ENCODE measurements at places on chromosomes 2 and 18. TPM values are rescaled to one million over a fixed set of nuclear protein-coding genes. Genes with fewer than 3 reads are reported as not detected.

Gene SERPINB2
- 0.27 TPM for total RNA-seq

Gene PLCD4
- total RNA-seq = 41.8 TPM

DNA sequence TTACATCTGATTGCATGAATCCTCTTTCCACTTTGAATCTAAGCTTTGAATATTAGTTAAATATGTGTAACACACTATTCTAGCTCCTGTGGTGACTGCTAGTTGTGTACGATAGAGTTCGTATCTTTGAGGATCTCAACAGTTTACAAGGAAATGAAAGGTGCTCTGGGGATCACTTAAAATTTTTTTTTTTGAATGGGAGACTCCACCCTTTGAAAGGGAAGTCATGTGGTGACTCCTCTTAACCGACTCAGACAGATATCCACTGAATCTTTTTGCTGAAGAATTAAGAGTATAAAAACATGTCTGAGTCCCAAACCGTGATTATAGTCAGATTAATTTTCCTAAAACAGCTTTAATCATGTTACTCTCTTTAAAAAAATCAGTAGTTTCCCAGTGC lies 4.0 kb downstream of the CLIP4 start:
- DNase-seq = no peak
- no peak overlapping the region for H3K4me3 ChIP-seq
- no peaks in the 10 kb centered on the region for H3K36me3 ChIP-seq
- H3K4me1 ChIP-seq = peaks cover 11% of the 10 kb centered on the region
- peaks cover 9% of the 10 kb centered on the region for H3K27me3 ChIP-seq
- H3K27ac ChIP-seq = no peak overlapping the region

- H3K4me1 ChIP-seq = peaks cover 7% of the 10 kb centered on the region
- no peaks in the 10 kb centered on the region for H3K27me3 ChIP-seq
- H3K4me3 ChIP-seq = no peak overlapping the region
- no peaks in the 10 kb centered on the region for H3K36me3 ChIP-seq
These were observed 3.9 kb upstream of the DSEL start for GRCh38 chr18:67520351-67520921.

- no peaks in the 10 kb centered on the region for H3K36me3 ChIP-seq
- DNase-seq = no peak
- H3K27ac ChIP-seq = no peak overlapping the region
- H3K4me1 ChIP-seq = no peaks in the 10 kb centered on the region
- no peak overlapping the region for H3K4me3 ChIP-seq
- H3K27me3 ChIP-seq = no peaks in the 10 kb centered on the region
These were observed 87.9 kb downstream of the ZNF804A start for GRCh38 chr2:184685999-184686841.

DNA sequence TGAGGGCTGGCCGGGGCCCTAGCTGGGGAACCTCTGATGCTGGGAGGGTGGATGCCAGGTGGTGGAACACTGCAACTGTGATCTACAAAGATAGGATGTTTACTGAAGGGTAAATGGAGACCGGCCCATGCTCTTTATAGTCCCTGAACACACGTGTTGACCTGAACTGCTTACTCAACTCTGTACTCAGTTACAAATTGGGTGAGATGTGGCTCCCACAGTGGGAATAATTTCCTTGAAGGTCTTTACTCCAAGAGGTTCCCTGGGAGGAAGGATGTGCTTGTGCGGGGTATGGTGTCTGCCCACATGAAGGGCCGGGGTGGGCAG lies 254.1 kb downstream of the PRKCE start:
- no peak overlapping the region for H3K4me3 ChIP-seq
- peaks cover 42% of the 10 kb centered on the region for H3K4me1 ChIP-seq

DNA sequence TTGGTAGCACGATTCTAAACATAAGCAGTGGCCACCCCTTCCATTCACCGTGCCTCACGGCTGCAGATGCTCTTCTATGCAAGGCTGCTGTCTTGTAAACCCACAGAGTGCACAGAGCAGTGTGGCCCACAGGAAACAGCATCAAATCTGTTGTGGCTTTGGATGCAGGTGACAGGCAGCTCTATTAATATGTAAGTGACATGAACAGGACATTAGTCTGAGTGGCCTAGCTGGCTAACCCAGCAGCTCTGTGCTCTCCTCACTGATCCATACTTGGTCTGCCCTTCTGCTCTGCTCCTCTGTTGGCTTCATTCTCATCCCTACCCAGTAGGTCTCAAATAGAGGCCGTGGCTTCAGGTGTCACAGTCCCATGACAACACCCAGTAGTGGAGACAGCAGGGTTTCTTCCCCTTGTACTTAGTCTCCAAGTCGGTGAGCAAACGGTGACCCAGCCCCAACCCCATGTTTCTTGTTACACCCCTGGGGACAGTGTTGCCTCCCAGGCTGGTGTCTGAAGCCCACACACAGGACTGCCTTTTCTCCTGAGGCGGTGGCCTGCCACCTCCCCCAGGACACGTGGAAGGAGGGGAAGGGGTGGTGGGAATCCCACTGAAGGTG lies 5.8 kb downstream of the SH3RF3 start:
- H3K4me1 ChIP-seq = peaks cover 16% of the 10 kb centered on the region
- H3K36me3 ChIP-seq = no peaks in the 10 kb centered on the region
- no peak for DNase-seq
- peaks cover 25% of the 10 kb centered on the region for H3K27me3 ChIP-seq
- no peak overlapping the region for H3K27ac ChIP-seq

GRCh38 chr2:215635071-215635787 lies 199.4 kb upstream of the FN1 start:
- no peak for DNase-seq
- no peaks in the 10 kb centered on the region for H3K27me3 ChIP-seq
- no peaks in the 10 kb centered on the region for H3K4me1 ChIP-seq
- H3K4me3 ChIP-seq = no peak overlapping the region
- no peaks in the 10 kb centered on the region for H3K36me3 ChIP-seq
- no peak overlapping the region for H3K27ac ChIP-seq
